ENCODE measurements at places on chromosomes 2 and 18.

DNA sequence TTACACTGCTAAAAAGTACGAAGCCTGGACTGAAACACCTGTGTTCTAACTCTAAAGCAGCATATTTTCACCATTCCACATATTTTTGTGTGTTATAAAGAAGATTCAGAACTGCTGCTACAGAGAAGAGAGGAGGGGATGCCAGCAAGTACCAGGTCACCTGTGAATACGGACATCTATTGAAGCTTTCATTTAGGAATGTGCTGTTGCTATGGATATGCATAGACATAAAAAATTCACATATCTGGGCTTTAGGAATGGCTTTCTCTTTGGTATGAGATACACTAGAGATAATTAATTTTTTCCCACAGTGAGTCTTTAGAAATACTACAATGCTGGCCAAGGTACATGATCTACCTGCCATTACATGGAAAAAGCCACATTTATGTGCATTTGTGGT is 238.5 kb downstream of the WDR7 start:
- no peak for DNase-seq

DNA sequence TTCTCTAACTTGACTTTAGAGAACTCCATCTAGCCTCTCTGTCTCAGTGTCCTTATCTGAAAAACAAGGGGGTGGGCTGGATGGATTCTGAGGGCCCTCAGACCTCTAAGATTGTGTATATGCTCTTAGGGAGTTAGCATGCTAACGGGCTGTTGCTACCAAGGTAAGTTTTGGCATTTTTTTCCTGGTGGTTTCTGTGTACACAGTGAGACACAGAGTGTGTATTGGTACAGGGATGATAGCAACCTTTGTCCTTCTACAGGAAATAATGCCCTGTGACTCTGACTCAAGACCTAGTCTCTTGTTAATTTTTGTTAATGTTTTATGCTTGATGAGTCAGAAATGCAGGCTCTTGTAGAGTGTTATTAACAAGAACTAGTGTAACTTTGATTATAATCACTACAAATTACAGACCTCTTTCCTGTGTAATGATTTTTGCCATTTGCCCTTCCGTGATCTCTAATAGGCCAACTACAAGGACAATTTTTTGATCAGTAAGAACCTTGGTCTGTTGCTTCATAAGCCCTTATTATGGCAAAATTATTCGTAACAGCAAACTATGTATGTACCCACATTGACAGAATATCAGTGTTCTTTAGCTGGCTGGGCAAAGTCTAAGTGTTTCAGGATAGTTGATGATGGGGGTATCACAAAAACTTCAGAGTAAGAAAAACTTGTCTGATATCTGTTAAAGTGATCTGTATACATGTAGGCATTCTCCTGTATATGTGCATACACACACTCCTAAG is 89.7 kb downstream of the SPTBN1 start:
- DNase-seq: no peak

DNA sequence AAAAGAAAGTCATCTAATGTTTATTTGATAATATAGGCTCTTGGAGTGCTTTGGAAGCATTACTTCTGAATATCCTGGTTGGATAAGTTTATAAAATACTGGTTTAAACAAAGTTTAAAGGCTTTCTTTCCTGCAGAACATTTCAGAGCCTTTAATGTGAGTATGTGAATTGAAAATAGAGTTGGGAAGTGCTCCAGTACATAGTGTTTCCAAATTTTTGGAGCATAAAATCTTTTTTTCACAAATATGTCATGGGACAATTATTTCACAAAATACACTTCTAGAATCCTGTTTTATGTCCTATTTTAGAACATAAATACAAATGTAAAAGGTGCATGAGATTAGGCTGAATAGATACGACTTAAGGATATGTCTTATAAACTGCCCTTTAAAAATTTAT is 158.9 kb upstream of the HNRNPA3 start:
- no peak for DNase-seq

DNA sequence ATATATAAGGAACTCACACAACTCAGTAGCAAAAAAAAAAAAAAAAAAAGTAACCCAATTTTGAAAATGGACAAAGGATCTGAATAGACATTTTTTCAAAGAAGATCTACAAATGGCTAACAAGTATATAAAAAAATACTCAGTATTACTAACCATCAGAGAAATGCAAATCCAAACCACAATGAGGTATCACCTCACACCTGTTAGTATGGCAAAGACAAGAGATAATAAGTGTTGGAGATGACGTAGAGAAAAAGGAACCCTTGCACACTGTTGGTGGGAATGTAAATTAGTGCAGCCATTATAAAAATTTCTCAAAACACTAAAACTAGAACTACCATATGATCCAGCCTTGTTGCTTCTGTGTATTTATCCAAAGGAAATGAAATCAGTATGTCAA is 5.8 kb upstream of the CNDP1 start:
- DNase-seq: no peak

DNA sequence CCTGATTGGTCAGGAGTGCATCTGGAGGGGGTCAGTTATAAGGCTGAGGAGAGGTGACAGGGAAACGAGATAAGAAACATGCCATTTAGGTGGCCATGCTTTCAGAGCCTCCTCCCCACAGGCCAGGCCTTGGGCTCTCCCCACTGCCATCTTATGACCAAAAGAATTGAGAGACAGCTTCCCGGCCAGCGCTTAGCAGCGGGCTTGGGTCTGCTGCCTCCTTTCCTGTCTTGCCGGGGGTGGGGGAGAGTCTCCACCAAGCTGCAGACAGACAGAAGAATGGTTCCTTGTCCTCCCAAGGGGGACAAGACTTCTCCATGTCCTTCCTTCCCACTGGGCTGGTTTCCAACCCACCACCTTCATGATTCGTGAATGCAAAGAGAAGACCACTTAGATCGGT is 171.3 kb downstream of the SMAD7 start:
- DNase-seq: no peak

- DNase-seq: no peak
Observed at GRCh38 chr2:37500031-37500430, 155.6 kb downstream of the QPCT start.
